ENCODE measurements at places on chromosomes 16 and 17.

DNA sequence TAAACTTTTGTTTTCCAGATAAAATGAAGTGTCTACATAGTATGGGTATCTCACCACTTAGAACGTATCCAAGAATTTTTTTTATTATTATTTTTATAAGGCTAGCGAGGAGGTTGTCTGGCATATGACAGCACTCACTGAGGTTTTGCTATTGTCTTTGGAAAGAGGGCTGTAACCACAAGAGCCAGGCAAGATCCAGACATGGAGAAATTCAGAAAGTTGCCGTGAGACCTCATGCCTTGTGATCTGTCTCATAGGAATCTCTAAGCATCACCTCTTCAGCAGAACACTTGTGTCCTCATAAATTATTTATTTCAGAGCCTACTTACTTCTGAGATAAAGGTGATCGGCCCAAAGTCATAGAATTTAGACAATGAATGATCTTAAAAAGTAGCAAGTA, 410.8 kb downstream of the CDH11 start:
- no peak for DNase-seq

DNA sequence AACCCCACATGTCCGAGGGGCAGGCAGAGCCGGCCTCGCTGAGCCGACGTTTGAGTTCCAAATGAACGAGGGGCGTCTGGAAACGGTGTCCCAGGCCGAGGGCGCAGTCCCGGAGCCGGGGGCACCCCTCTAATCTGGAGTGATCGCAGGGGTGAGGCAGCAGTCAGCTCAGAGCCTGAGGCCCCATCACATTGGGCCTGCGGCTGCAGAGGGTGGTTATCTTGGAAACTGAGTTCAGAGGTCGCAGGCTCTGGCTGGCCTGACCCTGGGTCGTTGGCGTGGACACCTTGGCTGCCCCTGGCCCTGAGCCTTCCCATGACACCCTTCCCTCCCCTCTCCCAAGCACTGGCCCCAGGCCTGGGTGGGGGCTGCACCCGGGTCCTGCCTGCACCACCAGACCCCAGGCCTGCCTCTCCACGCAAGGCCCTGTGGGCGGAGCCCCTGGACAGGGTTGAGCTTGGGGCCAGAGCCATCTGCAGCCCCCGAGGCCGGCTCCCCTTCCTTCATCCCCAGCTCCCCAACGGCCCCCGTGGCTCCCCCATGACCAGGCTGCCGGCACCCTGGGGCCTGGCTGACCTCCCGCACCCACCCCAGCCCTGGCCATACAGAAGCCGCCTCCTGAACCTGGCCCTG, 45.6 kb downstream of the ZFPM1 start:
- DNase-seq: no peak

DNA sequence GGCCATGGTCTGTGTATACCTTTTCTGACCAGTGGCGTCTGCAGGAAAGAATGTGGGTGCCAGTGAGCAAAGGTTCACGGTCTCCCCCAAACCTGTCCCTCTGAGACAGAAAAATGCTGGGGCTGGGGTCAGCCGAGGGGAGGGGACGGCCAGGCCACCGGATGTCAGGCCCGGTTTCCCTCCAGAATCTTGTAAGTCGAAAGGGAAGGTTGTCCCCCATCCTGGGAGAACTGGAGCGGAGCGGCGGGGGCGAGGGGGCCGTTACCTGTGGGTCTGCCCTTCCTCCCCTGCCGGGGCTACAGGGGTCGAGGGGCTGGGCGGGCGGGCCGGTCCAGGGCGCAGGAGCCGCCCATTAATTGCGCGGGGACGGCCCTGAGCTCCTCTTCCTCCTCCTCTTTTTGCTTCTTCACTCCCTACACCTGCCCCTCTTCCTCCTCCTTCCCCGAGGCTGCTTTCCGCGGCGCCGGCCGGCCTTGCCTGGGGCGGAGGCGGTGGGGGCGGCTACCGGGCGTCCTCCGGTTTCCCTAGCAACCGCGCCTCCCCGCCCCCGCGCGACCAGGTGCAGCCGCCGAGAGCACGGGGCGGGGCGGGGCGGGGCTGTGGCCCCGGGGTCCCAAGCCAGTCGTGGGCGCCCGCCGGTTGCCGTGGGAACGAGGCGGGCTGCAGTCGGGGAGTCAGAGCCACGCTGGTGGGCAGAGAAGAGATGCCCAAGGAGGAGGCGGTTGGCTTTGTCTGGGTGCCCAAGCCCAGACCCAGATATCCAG, at the start of gene MARCHF10:
Gene MARCHF10, minus strand, starts transcription at position 503 of the 764 bp plus-strand sequence. CDS start 6,579 bp downstream, outside the sequence.
- peak; percentile 8 for DNase-seq

DNA sequence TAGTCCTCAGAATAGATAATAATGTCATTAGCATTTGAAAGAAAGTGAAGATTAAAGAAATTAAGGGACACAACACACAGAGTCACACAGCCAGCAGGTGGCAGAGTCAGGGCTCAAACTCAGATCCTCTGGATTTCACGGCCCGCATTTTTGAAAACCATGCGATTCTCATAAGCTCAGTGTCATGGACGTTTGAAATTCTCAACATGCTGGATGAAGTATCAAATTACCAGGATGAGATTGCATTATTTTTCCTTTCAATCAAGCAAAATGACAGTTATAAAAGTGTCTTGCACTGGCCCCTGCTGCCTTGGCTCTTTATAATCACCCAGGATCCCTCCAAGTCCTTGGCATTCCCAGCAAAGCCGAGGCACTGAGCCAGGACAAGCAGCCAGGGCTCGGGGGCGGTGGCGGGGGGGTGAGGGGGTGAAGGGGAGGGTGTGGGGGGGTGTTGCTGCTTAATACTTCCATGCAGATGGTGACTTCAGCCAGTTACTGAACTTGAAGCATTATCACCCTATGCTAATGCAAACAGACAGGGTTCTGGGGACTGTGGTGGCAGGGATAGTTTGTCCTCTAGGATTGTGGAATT, 6.6 kb upstream of the BMERB1 start:
- peak; percentile 27 for DNase-seq

DNA sequence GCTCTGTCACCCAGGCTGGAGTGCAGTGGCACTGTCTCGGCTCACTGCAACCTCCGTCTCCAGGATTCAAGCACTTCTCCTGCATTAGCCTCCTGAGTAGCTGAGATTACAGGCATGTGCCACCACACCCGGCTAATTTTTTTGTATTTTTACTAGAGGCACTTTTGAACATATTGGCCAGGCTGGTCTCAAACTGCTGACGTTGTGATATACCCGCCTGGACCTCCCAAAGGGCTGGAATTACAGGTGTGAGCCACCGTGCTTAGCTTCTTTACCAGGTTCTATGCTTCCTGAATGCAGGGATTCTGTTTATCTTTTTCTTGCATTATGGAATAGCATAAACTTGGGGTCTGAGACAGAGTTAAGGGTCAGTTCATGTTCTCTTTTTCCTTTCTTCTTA, 317.9 kb upstream of the RBFOX1 start:
- no peak for DNase-seq

DNA sequence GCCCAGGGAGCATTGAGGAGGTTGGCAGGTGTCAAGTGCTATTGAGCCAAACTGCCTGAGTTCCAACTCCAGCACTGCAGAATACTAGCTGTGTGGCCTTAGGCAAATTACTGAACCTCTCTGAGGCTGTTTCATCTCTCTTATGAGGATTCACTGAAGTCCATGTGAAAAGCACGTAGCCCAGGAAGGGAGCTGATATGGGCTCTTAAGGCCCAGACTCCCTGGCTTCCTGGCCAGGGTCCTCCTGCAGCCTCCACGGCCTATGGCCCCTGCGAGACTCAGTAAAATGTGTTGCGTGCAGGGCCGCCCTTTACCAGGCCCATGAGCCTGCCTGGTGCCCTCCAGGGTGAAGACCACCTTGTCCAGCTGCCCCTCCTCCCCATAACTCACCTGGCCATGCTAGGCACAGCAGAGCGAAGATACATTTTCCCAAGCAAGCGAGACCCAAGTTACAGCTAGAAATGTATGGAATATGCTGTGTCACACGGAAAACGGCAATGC, 133.7 kb upstream of the TNRC6C start:
- DNase-seq: no peak

- no peak for DNase-seq
These were observed 84.8 kb downstream of the SNX11 start for GRCh38 chr17:48192321-48192731.

DNA sequence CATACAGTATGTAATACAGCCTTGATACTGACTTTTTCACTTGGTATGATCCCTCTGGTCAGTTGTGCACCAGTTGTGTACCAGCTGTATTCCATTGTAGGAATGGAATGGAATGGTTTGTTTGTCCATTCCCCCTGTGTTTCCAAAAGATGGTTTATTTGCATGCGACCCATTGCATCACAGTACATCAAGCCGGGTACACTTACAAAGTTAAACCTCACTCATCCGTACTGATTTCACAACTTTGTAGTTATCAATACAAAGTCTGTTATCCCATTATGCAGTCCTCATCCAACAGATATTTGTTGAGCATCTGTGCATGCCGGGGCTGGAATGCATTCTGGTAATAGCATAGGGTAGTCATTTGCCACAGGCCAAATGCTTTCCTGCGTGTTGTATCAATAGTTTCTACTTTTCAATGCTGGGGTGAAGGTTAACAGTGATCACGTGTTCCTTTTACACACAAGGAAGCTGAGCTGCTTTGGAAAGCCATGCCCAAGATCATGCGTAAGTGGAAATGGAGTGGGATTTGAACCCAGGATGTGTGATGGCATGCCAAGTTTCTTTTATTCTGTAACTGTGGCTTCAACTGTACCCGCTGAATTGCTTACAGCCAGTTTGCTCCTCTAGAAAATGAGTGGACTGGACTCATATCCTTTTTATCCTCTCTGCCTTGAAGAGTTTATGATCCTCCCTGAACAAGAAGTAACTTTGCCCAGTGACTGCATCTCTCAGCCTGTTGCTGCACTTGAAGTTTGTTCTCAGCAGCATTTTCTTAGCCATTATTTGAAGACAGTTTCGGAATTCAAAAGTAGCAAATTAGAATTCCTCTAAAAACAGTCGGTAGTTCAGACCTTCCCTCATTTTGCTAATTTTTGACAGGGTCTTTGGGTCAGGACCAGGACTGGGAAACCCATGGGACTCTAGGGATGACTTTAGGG, 228.5 kb downstream of the CCDC182 start:
- DNase-seq: no peak

GRCh38 chr17:66511135-66511534, 208.7 kb downstream of the PRKCA start:
- DNase-seq: no peak

DNA sequence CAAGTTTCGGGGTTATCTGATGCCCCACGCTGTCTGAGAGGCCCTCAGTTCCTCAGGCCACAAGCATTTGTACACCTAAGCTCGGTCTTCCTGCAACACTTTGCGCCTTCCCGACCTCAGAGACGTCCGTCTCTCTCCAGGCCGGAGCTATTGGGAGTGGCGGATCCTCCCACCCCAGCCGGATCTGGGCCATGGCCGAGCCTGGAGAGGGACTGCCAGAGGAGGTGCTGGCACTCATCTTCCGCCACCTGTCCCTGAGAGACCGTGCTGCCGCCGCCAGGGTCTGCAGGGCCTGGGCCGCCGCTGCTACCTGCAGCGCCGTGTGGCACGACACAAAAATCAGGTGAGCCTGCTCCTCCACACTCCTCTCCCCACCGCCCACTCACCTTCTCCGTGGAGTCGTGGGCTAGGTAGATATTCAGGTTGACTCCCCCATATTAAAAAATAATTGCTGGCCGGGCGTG, 1.9 kb downstream of the FBXL8 start:
- no peak for DNase-seq

DNA sequence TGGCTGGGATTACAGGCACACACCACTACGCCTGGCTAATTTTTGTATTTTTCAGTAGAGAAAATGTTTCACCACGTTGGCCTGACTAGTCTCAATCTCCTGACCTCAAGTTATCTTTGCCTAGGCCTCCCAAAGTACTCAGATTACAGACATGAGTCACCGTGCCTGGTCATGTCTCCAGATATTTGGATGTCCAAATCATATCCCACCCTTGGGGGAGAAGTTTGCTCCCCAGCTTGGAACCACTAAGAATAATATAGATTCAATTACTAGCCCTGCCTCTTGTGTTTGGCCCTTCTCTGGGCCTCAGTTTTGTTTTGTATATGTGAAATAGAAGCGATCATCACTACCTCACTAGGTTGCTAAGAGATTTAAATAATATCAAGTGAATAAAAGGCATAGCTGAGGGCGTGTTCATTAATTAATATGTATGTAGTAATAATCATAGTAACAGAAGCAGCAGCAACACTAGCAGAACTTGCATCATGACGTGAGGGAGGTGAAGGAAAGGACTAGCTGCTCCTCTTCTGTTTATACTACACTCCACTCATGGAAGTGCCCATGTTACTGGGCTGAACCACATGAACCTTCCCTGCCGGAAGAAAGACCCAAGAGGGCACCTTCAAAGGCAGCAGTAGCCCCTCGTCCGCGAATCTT, 253.6 kb upstream of the XYLT1 start:
- DNase-seq: no peak

DNA sequence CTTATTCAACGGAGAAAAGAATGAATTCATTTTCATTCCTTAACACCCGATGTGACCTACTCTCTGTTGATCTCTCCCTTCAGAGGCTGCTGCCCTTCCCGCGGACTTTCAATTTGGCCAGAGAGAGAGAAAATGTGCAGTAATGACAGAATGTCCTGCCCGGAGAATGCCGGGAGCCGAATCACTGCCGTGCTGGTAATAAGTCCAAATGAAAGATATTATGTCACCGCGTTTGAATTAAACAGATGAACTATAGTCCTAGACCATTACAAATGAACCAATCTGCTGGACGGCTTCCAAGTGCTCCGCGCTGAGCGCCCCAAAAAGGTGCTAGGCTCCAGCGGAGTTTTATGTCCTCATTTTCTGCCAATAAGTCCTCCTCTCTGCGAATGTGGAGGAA, 14.7 kb upstream of the C16orf82 start:
- no peak for DNase-seq

- DNase-seq: no peak
These were observed 22.7 kb downstream of the PLEKHG4 start for GRCh38 chr16:67302076-67302475.

DNA sequence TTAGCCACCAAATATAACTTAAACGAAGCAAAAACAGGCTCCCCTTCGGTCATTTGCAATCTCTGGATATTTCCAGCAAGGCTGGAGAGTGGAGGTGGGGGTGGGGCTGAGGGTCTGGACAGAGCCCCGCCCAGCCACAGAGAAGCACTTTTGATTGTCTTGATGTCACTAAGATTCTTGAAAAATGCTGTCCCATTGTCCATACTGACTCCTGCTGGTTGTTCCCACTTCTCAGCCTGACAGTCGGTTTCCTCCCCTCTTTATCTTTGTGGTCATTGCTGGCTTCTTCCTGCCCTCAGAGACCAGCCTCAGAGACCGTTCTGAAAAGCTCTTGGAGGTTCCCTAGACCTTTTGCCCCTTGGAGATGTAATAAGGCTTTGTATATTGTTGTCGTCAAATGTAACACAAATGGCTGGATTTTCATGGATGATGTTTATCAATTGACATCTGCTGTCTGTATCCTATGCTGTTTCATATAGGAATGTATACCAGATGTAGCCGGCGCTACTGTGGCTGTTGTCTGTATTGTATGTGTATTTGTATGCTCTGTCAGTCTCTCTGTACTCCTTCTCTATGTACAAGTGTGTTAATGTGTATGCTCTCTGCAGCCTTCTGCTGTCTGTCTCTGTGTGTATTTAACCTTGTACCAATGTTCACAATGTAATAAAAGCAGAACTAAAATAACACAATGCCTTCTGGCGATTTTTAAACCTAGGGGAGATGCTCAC, 94.8 kb upstream of the DNAH9 start:
- DNase-seq: no peak

Data from activated T-helper 9 cell treated with anti-CD3 and anti-CD28 coated beads, Interleukin-2, amount 50 U/mL, for 16 hours (primary cell).